ENCODE measurements at places on chromosomes 11 and 22. TPM values are rescaled to one million over a fixed set of nuclear protein-coding genes. Genes with fewer than 3 reads are reported as not detected.

DNA sequence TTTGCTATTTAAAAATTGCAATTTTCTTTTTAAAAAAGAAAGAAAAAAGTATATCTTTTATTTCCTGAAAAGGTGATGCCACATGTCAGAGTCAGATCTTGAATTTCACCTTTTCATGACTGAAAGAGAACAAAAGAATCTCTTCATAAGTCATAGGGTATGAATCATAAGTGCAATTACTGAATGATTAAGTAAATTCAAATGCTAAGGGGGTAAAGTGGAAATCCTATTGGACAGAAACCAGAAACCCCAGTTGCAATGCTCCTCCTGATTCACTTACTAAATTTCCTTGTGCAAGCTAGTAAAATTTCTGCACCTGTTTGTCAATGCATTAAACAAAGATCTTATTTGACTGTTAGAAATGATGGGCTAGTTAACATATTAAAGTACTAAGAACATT is 8.2 kb upstream of the PRRG4 start:
- DNase-seq: peak; percentile 56
- H3K4me3 ChIP-seq: no peak overlapping the region
- no peaks in the 10 kb centered on the region for H3K4me1 ChIP-seq

DNA sequence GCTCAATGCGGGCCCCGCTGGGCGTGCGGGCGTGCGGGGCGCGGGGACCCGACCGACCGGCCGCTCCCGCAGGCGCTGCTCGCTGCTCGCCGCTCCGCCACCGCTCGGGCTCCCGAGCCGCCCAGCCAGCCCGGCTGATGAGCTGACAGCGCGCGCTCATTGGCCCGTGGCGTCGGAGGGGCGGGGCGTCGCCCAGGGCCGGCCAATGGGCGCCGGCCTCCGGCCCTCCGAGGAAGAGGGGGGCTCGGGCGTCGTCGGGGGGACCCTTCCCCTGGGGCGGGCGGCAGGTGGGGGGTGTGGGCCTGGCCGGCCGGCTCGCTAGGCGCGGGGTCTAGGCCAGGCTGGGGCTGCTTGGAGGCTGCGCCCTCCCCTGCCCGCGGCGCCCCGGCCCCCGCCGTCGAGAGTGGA is at the start of gene SCUBE1:
TSS of gene SCUBE1 (minus strand) at position 111 of the 408 bp plus-strand sequence. CDS start 111 bp downstream, outside the sequence.
- H3K27ac ChIP-seq: no peak within 1 kb of the TSS
- H3K36me3 ChIP-seq: no peaks in the 10 kb centered on the region
- no peak within 1 kb of the TSS for H3K4me3 ChIP-seq
- peaks cover 38% of the 10 kb centered on the region for H3K27me3 ChIP-seq
- no peaks in the 10 kb centered on the region for H3K4me1 ChIP-seq

CD44 gene
- 148 TPM for total RNA-seq

GRCh38 chr22:32216911-32217310 is 12.0 kb upstream of the RFPL2 start:
- DNase-seq: no peak
- H3K27ac ChIP-seq: no peak overlapping the region
- H3K36me3 ChIP-seq: no peaks in the 10 kb centered on the region
- no peaks in the 10 kb centered on the region for H3K4me1 ChIP-seq

CDHR5 gene
- not detected for total RNA-seq

ANO9 gene
- total RNA-seq: 0.82 TPM

DNA sequence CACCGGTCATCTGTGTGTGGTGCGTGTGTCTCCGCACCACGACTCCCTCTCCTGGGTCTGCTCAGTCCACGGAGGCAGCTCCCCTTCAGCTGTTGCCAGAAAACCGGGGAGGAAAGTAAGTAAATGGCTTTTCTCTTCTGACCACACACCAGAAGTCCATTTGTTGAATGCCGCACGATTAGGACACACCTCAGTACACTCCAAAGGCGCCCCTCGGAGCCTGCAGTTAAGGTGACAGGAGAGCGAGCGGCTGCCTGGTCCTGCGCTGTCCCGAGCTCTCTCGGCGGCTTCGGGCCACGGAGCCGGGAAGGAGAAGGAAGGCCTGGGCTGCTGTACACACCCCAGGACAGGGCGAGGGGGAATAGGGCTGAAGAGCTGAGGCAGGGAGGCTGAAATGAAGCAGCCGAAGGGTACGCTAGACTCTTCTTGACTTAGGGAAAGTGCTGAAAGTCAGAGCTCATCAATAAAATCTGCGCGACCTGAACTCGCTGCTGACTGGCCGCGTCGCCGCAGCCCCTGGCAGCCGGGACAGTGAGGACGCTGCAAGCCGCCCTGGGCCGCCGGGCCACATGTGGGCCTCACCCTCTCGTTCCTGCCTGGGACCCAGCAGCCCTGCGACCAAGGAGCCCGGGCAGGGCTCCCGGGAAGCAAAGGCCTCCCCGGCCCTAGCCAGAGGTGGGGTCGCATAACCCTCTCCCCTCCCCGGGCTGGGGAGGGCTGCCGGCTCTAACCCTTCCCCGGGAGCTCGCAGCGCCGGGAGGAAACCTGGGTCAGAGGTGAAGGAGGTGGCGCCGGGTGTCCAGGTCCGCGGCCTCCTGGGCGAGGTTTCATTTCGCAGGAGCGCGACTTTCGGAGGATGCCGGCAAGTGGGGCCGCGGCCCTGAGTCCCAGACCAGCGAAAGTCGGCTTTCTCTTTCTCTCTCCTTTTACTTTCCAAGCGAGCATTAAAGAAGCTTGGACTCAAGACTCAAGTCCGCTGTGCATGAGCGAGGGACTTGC is 1.6 kb upstream of the PAX6 start:
- H3K27ac ChIP-seq: peak overlapping the region; percentile 68
- DNase-seq: peak; percentile 59
- H3K4me1 ChIP-seq: peaks cover 23% of the 10 kb centered on the region
- peak overlapping the region; percentile 49 for H3K4me3 ChIP-seq
- no peaks in the 10 kb centered on the region for H3K36me3 ChIP-seq
- peaks cover 51% of the 10 kb centered on the region for H3K27me3 ChIP-seq

CHRM1 gene
- total RNA-seq: not detected

- H3K36me3 ChIP-seq: no peaks in the 10 kb centered on the region
- H3K4me1 ChIP-seq: peaks cover 17% of the 10 kb centered on the region
- H3K4me3 ChIP-seq: no peak overlapping the region
- no peak for DNase-seq
Measured at GRCh38 chr22:19957445-19957844, 15.8 kb upstream of the TXNRD2 start.

TENM4 gene
- 13.3 TPM for total RNA-seq

DNA sequence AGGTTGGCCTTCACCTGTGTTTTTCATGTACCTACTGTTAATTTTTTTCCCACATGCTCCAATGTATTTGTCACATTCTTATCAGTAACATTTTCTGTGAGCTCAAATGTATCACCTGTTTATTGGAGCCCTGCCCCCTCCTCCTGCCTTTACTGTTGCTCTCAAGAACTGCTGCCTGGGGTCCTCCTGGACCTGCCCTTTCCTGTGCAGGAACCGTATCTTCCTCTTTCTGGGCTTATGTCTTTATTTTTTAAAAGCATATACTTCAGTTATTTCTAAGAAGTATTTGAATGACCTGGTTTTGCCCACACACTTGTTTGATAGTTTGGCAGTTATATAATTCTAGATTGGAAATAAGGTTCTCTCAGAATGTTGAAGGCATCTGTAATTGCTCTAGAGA is 5.9 kb downstream of the FAM118B start:
- H3K27me3 ChIP-seq: no peaks in the 10 kb centered on the region
- H3K4me1 ChIP-seq: peaks cover 7% of the 10 kb centered on the region
- no peak overlapping the region for H3K4me3 ChIP-seq
- DNase-seq: no peak
- H3K36me3 ChIP-seq: no peaks in the 10 kb centered on the region
- H3K27ac ChIP-seq: no peak overlapping the region

DNA sequence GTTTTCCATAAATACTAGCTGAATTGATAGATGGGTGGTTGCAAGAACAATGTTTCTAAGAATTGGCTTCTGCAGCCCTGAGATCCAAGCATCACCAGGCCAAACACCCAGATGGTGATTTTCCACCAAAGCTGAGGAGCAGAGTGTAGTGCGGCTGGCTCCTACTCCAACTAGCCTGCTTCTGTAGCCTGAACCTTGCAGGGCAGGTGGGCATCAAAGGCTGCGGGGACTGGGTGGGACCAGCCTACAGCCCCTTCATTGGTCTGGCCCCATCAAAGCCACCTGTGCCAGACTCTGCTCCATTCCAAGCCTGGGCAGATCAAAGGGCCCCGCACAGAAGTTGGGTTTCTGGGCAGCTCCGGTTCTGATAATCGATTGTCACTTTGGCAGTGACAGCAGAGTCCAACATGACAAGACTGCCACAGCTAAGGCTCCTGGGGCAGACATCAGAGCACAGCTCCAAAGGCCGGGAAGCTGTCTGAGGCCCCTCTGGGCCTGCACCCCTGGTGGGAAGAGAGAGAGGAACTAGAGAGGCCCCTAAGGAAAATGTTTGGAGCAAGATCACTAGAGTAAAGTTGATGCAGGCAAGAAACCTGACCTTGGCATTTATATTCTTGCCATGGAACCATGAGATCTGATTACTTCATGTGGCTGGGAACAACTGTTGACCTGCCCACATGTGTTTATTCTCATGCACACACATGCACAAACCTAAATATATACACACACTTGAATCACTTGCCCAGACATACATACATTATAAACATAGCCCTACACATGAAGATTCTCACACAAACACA is 582.9 kb downstream of the INSC start:
- peaks cover 6% of the 10 kb centered on the region for H3K4me1 ChIP-seq
- H3K4me3 ChIP-seq: no peak overlapping the region
- no peak overlapping the region for H3K27ac ChIP-seq

DNA sequence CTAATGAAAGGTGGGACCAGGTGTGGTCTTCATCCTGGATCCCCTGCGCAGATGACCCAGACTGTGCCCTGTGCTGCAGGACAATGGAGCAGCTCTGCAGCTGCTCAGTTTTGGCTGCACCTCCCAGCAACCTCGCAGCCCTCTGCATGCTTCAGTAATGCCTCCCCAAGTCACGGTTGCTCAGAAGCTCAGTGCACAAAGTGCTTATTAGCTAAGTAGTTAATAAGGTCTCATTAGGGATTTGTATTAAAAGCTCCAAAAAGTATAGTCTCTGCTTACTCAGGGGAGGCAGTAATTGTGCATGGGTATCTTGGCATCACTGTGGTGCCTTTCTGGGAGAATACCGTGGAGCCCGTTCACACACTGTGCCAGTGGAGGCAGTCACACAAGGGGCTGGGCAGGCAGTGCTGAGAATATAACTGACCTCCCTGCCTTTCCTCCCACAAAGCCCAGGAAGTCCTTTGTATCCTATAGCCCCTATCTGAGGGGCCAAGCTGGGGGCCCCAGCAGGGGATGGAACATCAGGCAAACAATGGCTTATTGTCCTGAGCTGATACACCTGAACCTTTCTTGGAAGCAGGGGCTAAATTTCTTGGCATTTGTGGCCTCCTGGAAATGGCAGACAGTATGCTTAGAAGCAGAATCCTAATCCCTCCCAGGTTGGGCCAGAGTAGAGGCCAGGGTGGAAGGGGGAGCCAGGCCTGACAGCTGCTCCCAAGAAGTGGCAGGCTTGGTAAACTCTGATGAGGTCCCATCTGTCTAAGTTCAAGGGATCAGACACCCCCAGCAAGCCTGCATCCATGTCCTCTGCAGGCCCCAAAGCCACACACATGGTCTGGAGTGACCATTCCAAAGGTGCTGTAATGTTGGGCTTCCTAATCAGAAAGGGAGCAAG is 125.5 kb upstream of the PARVA start:
- H3K4me3 ChIP-seq: no peak overlapping the region
- no peaks in the 10 kb centered on the region for H3K27me3 ChIP-seq
- no peak overlapping the region for H3K27ac ChIP-seq
- peaks cover 2% of the 10 kb centered on the region for H3K4me1 ChIP-seq
- no peak for DNase-seq

DNA sequence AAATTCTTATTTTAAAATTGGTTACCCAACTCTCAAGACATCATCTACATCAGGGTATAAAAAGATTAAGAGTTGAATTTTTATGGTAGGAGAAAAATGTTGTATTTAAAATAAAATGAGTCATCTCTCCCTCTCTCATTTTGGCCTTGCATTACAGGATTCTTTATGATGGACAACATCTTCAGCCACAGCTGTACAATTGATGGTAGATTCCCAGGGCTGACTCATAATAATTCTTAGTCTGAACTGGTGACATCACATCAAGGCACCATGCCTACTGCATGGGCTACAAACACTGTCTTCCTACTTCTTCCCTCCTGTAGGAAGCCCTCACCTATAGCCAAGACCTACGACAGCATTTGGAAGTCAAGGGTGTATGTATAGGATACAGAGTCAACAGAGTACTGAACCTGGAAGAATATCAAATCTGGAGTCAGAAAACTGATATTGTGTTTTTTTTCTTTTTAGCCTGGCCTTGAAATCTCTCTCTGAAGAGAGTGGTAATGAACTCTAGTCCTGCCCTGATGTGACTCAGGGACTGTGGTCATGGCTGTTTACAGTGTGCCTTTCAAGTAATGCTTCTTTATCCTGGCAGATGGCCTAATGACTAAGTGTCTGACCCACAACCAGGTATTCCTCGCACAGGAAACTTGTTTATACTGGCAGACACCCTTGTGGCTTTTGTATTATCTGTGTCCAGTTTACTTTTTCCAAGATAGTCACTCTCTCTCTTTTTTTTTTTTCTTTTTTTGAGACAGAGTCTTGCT is 32.5 kb downstream of the MRGPRX2 start:
- no peaks in the 10 kb centered on the region for H3K4me1 ChIP-seq
- no peak overlapping the region for H3K4me3 ChIP-seq
- peaks cover 28% of the 10 kb centered on the region for H3K27me3 ChIP-seq
- peak; percentile 96 for DNase-seq
- H3K27ac ChIP-seq: peak overlapping the region; percentile 77

- peaks cover 18% of the 10 kb centered on the region for H3K4me1 ChIP-seq
- peaks cover 2% of the 10 kb centered on the region for H3K27me3 ChIP-seq
- no peak for DNase-seq
- no peak overlapping the region for H3K27ac ChIP-seq
- no peak overlapping the region for H3K4me3 ChIP-seq
Measured at GRCh38 chr11:131598305-131598704, 227.9 kb downstream of the NTM start.

DNA sequence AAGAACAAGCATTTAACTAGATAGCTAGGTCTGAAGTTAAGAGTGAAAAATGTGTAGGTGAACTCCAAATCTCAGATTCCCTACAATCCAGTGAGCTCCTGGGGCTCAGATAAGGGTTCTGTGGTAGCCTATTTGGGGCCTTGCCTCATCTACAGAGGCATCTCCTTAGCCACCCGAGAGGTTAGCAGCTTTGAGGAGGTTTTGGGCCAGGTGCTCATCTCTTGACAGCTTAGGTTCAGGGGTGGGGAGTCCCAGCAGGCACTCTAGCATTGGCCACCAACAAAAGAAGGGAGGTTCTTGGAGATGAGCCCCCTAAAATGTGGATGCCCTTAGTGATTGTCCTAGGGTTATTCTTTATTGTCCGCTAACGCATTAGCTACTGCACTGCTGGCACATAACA is 184.4 kb upstream of the B3GAT1 start:
- DNase-seq: no peak
- no peak overlapping the region for H3K4me3 ChIP-seq
- H3K27me3 ChIP-seq: no peaks in the 10 kb centered on the region
- no peaks in the 10 kb centered on the region for H3K36me3 ChIP-seq
- H3K27ac ChIP-seq: no peak overlapping the region
- H3K4me1 ChIP-seq: no peaks in the 10 kb centered on the region

Data from astrocyte (in vitro differentiated cells and primary cell).